T-helper 17 cell (primary cell): ENCODE measurements at places on chromosomes 1 and 21. TPM values are rescaled to one million over a fixed set of nuclear protein-coding genes. Genes with fewer than 3 reads are reported as not detected.

The TMEM200B gene
- not detected for total RNA-seq

The WDR4 gene
- 23.5 TPM for total RNA-seq

The OR2L5 gene
- total RNA-seq: not detected

The TMEM183A gene
- 130 TPM for total RNA-seq

The TMEM52 gene
- not detected for total RNA-seq

The CAMTA1 gene
- 69.5 TPM for total RNA-seq

The OVAAL gene
- total RNA-seq: not detected

The TNFRSF9 gene
- total RNA-seq: 1.1 TPM

The S100B gene
- total RNA-seq: not detected

The ELAPOR1 gene
- total RNA-seq: 27.8 TPM

The SELL gene
- total RNA-seq: 276 TPM

DNA sequence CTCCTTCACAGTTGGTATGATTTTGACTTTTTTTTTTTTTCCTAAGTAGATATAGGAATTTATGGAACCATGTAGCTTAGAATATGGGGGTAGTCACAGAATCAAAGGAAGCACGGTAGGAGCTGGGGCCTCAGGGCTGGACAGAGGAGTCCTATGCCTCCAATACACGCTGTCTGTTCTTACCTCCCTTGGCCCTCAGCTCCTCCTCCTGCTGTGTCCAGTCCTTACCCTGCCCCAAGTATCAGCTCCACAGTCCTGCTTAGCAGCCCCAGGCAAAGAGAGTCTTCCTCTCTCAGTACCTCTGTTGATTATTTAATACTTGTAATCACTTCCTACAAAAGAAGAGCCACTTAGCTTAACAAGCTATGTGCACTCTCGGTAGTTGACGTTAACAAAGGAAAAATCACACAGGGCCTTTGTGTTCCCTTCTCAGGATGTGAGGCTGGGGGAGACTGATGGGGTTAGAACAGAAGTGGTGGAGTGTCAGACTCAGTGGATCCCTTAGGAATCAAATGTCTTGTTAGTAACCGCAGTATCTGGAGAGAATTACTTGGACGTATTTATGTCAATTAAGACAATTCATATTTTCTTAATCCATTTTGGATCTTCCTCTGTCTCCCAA is 292.3 kb downstream of the HHAT start:
- DNase-seq: no peak

DNA sequence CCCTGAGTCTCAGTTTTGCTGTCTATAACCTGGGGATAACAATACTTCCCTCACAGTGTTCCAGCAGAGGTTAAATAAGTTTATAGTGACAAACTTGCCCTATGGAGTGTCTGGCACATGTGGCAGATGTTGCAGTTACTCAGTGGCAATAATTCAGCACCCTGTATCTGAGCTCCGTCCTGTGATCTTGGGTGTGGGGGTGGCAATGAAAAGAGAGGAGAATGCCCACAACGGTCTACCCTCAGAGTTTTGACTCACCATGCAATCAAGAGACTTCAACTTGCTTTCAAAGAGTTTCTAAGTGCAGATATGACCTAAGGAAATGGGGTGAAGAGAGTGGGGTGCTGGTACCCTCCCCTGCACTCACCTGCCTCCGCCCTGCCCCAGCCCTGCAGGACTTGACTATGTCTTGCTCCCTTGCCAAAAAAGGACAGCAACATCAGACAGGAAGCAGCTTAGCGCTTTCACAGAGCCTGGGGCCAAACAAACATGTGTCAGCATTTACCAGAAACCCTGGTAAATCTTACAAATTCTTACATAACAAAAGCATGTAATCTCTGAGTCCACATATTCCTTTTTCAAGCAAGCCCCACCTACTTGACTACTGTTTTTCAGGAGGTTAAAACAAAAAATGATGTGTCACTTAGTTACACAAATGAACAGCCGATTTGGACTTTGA is 185.1 kb upstream of the CAMK1G start:
- no peak for DNase-seq

DNA sequence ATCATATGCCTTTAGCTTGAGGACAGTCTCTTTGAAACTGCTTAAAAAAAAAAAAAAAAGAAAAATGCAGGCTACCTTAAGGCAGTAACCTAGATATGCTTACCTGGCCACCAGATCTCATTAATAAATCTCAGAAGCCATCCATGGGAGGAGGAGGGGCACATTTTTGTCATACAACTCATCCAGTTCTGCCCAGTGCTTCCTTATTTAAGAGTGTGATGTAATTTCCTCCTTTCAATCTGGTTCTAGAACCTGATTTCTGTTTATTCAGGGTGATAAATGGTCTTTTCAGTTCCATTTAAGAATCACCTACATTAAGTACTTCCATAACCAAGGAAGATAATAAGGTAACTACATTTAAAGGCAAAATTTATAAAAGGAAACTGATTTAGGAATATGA is 6.1 kb downstream of the ERRFI1 start:
- DNase-seq: no peak

GRCh38 chr1:234643850-234644134 is 33.8 kb upstream of the IRF2BP2 start:
- DNase-seq: no peak

DNA sequence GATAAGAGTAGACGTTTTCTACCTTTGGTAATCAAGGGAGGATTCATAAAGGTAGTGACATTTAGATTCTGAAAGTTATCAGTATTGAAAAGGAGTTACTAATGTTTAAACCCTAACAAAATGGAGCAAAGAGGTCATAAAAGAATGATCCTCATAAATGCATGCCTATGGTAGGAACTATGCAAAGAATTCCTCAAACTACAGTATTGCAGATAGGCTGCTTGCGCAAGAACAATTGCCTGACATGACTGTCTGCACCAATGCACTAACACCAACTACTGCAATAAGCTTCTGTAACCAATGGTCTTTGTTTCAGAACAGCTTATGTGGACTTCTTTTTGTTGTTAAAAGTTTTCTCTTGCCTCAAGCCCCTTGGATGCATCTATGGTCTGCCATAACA is 597.3 kb upstream of the ADGRL4 start:
- no peak for DNase-seq

DNA sequence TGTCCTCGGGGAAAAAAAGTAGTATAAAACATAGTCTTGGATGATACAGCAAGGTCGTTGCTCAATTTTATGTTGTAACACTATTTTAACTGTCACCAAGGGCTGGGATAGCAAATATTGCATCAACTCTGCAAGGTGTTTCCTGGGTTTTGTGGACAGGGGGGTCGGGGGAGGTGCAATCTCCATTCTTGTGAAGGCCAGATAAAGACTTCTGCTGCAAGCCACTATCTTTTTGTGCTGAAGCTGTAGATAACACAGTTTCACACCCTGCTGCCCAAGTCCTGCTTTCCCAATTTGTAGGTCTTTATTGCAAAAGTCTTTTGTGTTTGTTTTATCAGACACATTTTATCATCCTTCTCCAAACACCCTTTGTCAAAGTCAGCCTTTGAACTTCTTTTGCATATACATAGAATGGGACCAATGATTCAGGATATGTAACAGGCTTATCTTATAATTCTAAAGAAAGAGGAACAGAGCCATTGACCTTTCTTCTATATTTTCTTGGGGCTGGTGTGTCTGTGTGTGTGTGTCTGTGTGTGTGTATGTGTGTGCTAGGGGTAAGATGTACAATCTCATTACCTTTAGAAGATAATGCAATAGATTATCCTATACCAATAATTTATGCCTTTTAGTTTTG is 140.6 kb downstream of the RUNX1 start:
- DNase-seq: no peak

GRCh38 chr1:205450448-205450847 is 5.4 kb downstream of the BLACAT1 start:
- no peak for DNase-seq

- no peak for DNase-seq
Measured at GRCh38 chr21:45827881-45828579, 153.5 kb upstream of the COL6A1 start.

GRCh38 chr1:206472024-206472423 is 1.7 kb downstream of the IKBKE start:
- no peak for DNase-seq

- DNase-seq: no peak
Measured at GRCh38 chr1:203944651-203945404, 83.4 kb downstream of the SNRPE start.

GRCh38 chr1:166884040-166884642 is 8.1 kb upstream of the TADA1 start:
- peak; percentile 9 for DNase-seq

GRCh38 chr1:201500670-201501120 is 6.2 kb downstream of the CSRP1 start:
- DNase-seq: no peak

DNA sequence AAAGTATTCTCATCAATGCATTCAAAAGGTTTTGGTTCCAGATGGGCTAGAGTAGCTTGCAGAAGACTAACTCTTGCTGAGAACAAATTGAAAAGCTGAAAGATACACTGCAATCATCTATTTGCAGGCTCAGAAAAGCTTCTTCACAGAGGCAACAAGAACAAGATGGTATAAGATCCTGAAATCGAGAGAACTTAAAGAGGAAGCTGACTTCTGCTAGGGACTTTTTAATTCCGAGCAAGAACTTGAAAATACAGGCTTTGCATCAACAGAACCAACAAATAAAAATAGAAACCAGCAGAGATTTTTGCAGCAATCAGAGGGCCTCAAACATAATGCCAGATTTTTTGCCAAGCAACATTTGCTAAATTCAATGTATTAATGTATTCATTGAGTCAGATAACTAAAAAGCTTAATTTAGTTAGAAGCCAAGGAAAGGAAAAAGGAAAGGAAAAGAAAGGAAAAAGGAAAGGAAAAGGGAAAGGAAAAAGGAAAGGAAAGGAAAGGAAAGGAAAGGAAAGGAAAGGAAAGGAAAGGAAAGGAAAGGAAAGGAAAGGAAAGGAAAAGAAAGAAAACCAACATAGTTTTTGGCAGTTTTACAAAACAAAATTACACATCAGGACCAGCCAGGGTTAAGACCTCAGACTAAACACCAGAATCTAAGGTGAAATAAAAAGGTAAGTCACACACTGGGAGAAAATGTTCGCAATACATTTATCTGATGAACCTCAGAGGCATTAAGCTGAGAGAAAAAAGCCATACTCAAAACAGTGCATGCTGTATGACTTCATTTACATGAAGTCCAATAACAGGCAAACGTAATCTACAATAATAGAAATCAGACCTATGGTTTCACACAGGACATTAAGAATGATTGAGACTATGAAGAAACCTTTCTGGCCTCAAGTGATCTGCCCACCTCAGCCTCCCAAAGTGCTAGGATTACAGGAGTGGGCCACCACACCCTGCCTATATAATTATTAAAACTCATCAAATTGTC is 42.6 kb downstream of the FAF1 start:
- no peak for DNase-seq

- no peak for DNase-seq
Measured at GRCh38 chr1:98222706-98223105, 301.9 kb upstream of the DPYD start.

GRCh38 chr21:43926196-43926595 is 61.2 kb downstream of the AGPAT3 start:
- DNase-seq: no peak

- no peak for DNase-seq
Measured at GRCh38 chr21:36386031-36386642, 945 bp downstream of the CHAF1B start.

DNA sequence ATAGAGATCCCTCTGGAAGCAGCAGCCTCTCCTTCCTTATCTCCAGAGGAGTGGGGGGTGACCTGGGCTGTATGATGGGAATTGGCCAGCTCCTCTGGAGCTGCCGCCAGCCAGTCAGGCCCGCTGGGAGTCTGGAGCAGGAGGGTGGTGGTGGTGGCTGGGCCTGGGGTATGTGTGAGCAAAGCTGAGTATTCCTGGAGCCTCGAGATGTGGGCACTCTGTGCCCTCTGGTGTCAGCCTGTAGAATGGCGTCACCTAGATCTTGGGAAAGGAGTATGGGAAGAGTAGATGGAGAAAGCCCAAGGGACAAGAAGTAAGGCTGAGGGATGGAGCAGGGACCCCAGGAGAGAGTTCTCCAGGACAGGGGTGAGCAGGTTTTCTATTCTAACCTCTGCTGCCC is 16.0 kb downstream of the VANGL2 start:
- DNase-seq: no peak

DNA sequence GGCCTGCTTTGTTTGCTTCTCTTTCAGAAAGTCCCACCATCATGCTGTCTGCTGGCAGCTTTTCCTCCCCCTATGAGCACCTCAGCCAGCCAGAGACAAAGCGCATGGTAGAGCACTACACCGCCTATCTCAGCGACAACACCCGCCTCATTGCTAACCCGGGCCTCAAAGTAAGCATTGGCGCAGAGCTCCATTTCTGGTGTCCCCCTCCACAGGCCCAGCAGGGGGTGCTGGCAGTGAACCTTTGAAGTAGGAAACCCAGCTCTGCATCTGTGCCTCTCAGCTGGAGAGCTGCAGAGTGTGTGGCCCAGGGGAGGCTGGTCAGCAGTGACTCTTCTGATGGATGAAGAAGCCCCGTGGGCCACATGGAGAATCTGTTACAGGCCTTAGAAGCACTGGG is 81.2 kb upstream of the RAVER2 start:
- DNase-seq: no peak

- DNase-seq: no peak
Measured at GRCh38 chr1:157785248-157785647, 8.3 kb upstream of the FCRL2 start.

DNA sequence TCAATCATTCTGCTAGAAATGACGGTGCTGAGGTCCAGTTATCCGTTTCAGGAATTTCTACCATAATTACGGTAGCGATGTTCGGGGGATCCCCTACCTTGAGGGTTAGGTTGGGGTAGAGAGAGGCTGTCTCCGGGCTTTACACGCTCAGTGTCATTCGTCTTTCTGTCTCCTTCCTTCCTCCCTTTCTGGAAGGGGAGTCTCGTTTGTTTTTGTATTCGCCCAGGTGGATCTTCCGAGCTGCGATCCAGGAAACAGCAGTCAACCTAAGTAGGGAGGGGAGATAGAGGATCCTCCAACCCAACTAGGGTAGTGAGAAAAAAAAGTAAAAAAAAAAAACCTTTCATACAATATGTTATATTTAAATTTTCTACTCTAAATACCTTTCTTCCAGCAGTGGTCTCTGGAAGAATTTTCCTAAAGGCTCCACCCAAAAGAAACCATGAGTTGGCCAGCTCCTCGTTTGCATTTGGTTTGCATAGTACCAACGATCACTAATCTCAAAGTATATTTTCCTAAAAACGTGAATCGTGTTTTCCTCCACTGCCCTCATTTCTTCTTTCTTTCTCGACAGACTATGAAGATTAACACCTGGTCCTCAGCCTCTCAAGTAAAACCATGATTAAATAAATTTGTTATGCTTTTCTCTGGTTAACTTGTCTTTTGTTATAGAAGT is 611 bp upstream of the PIK3C2B start:
- DNase-seq: no peak

DNA sequence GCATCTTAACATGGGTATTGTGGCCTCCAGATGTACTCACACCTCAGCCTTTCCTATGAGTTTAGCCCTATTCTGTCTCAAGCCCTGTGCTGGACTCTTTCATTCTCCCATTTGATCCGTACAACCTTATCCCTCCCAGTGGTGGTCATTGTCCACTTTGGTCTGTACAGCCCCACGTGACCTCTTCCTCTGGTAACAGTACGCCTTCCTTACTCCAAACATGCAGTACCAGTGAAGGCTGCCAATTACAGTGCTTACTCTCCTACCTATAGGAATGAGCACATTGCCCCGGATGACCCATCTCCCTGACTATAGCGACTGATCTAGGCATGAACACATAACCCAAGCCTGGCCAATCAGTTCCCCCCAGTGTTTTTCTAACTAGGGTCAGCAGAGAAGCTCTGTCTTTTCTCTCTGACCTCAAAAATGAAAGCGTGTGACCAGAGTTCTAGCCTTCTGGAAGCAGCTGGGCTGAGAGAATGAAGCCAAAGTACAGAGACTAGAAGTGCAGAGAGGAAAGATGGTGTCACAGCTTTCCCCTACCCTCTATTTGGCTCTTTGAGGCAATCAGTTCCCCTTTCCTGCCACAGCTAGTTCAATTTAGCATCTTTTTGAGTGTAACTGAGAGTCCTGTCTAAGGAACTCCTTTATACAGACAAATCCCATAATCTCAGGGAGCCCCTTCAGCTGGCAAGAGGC is 9.9 kb upstream of the QSOX1 start:
- no peak for DNase-seq
